Prostate gland (tissue), 2 donors: ENCODE measurements at places on chromosomes 3 and 15. TPM values are rescaled to one million over a fixed set of nuclear protein-coding genes. Genes with fewer than 3 reads are reported as not detected.

Gene C3orf20
- total RNA-seq: not detected

Gene SCAP
- 71.5 TPM for total RNA-seq

DNA sequence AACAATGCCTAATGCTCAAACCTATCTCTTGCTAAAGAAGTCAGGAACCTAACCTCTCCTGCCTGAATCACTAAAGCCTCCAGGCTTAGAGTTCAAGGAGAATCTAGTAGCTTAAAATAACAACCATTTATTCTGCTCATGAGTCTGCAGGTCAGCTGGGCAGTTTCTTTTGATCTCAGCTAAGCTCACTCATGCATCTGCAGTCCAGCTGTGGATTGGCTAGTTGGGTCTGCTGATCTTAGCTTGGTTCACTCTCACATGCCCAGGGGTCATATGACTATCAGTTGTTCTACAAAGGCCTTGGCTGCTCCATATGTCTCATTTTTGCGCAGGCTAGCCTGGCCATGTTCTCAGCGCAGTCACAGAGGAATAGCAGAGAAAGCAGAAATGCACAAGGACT, 109.2 kb upstream of the STT3B start:
- DNase-seq: no peak
- H3K27me3 ChIP-seq: no peaks in the 10 kb centered on the region
- H3K4me1 ChIP-seq: no peaks in the 10 kb centered on the region
- H3K27ac ChIP-seq: no peak overlapping the region

DNA sequence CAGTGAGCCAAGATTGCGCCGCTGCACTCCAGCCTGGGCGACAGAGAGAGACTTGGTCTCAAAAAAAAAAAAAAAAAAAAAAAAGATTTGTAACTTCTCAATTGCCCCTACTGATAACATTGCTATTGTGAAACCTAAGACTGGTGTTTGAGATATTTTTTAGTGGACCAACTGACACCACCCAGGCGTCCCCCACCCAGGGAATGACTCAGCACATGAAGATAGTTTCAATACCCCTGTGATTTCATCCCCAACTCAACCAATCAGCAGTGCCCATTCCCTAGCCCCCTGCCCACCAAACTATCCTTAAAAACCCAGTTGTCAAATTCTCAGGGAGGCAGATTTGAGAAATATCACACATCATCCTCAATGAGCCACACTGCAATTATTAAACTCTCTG, 76.9 kb downstream of the TTBK2 start:
- no peaks in the 10 kb centered on the region for H3K4me1 ChIP-seq
- DNase-seq: no peak
- H3K27me3 ChIP-seq: no peaks in the 10 kb centered on the region
- H3K27ac ChIP-seq: no peak overlapping the region

DNA sequence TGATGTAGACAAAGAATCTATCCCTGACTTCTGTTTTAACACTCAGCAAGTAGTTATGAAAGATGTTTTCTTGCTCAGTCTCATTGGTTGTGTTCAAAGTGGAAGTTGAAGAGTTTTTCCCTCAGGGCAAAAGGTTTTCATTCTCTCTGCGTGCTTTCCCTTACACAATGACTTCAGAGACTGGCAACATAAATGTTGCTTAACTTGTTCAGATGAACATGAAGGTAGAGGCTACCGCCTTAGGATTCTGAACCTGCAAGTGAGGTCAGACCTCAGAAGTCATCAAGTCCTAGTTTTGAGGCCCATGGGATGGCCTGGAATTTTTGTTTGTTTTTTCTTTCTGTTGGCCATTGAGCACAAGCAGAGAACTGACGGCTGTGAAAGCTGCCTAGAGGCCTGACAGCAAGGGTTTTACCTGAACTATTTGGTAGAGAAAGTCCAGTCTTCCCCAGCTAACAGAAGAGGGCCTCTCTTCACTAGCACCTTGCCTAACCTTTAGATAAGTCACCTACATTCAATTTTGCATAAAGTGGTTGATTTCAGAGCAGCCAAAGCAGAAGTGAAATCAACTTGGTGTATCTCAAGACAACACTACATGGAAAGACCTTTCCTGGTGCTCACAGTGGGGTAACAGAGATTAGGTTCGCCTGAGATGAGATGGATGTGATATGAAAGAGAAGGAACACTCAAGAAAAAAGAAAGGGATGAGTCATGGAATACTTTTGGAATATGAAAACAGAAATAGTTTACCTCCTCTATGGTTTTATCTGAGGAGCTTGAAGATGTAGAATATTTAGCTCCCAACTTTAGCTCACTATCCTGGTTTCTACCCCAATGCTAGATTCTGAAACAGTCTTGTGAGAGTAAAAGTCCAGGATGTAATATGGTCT, 53.6 kb upstream of the AP4E1 start:
- H3K27ac ChIP-seq: no peak overlapping the region
- no peak overlapping the region for H3K4me3 ChIP-seq
- no peaks in the 10 kb centered on the region for H3K27me3 ChIP-seq
- DNase-seq: peak; percentile 6
- peaks cover 8% of the 10 kb centered on the region for H3K4me1 ChIP-seq

- H3K27me3 ChIP-seq: no peaks in the 10 kb centered on the region
- no peak for DNase-seq
- H3K4me1 ChIP-seq: no peaks in the 10 kb centered on the region
- no peak overlapping the region for H3K27ac ChIP-seq
These were observed 1308.0 kb downstream of the ROBO1 start for GRCh38 chr3:78459796-78460195.
